ENCODE measurements at places on chromosomes 2 and 18.
A peak's percentile ranks its signal among the peaks of the same experiment; 100 is the strongest.

DNA sequence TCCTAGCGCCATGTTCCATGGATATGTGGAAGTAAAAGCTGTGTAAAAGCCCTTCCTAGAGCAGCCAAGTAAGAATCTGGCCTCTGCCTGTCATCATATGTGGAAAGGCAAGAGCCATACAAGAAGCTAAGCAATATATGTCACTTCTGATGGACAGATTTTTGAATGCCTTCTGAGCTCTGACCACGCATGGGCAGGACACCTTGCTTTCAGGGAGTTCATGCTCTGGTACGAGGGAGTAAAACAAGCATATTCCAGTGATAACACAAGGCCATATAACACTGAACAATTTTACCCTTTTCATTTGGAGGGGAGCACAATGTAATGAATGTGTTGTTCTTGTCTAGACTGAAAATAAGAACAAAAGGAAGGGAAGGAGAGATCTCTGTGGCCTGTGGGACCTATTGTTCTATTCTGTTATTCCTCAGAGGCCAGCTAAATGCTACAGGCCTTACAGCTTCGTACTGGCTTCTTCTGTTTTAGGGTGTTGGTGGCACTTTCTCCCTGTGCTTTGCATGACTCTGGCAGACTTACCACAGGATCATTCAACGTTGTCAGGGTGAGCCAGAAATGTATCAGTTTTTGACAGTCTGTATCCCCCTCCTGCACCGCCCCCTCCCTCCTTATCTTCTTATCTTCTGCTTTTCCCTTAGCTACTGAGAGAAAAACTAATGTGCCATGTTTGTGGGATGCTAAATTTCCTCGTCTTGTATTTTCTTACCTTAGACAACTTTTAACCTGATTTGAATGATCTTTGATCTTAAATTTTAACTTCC, 99.5 kb downstream of the MAP4K4 start:
- H3K4me3 ChIP-seq, result no peak overlapping the region
- no peaks in the 10 kb centered on the region for H3K36me3 ChIP-seq
- peaks cover 31% of the 10 kb centered on the region for H3K4me1 ChIP-seq
- no peak for DNase-seq

- no peaks in the 10 kb centered on the region for H3K36me3 ChIP-seq
- H3K4me3 ChIP-seq, result no peak overlapping the region
- no peaks in the 10 kb centered on the region for H3K27me3 ChIP-seq
- H3K4me1 ChIP-seq, result no peaks in the 10 kb centered on the region
- H3K27ac ChIP-seq, result no peak overlapping the region
These were observed 239.1 kb upstream of the BOD1L2 start for GRCh38 chr18:56907771-56908170.

DNA sequence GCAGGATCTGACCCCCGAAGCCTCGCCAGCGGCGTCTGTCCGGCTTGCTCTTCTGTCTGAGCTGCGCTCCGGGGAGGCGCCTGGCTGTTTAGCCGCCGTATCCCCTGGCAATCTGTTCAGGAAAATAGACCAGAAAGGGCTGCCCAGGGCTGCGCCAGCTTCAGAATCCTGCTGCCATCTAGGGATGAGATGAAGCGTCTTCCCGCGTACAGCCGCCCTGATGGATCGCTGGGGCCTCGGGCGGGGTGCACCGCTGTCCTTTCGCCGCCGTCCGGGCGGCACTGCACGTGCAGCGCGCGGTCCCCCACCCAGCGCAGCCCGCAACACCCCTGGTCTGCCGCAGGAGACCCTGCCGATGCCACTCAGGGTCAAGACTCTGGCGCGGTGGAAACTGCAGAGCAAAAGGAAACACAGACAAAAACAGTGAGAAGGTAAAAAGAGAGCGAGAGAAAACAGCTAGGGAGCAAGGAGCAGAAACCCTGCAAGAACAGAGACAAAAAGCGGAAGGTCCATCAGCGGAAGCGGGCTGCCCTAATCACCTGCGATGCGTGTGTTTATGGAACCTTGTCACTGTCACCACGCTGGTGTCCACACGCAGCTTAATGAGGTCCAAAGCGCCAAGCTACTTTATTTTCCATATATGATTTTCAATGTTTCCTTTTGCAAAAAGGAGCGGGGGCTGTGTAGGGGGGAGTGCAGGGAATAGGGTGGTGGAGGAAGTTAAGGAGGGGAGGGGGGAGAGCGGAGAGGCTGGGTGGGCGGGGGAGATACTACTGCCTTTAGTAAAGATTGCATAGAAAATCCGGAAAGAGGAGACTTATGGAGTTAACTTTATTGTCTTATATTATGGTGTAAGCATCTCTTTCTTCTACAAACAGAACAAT, 2113.3 kb upstream of the PIK3C3 start:
- no peaks in the 10 kb centered on the region for H3K36me3 ChIP-seq
- no peak for DNase-seq
- peak overlapping the region; percentile 48 for H3K4me3 ChIP-seq
- H3K27me3 ChIP-seq, result no peaks in the 10 kb centered on the region
- H3K27ac ChIP-seq, result no peak overlapping the region

DNA sequence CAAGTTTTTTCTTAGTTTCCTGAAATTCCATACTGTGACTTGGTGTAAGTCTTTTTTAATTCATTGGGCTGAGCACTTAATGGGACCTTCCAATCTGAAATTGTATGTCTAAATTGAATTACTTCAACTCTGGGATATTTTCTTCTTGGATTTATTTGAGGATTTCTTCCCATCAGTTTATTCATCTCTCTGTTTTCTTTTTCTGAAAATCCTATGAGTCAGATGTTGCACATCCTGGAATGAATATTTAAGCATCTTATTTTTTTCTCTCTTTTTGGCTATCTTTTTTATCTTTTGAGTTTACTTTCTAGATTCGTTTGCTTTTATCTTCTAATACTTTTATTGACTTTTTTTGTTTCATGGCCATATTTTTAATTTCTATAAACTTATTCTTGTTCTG, 55.4 kb upstream of the ACYP2 start:
- H3K27ac ChIP-seq, result no peak overlapping the region
- no peak for DNase-seq
- H3K4me1 ChIP-seq, result peaks cover 11% of the 10 kb centered on the region
- H3K4me3 ChIP-seq, result no peak overlapping the region
- no peaks in the 10 kb centered on the region for H3K27me3 ChIP-seq

GRCh38 chr2:239601880-239602279, 201.1 kb upstream of the HDAC4 start:
- no peak overlapping the region for H3K27ac ChIP-seq
- no peaks in the 10 kb centered on the region for H3K27me3 ChIP-seq
- H3K36me3 ChIP-seq, result no peaks in the 10 kb centered on the region
- no peaks in the 10 kb centered on the region for H3K4me1 ChIP-seq
- DNase-seq, result no peak
- no peak overlapping the region for H3K4me3 ChIP-seq

DNA sequence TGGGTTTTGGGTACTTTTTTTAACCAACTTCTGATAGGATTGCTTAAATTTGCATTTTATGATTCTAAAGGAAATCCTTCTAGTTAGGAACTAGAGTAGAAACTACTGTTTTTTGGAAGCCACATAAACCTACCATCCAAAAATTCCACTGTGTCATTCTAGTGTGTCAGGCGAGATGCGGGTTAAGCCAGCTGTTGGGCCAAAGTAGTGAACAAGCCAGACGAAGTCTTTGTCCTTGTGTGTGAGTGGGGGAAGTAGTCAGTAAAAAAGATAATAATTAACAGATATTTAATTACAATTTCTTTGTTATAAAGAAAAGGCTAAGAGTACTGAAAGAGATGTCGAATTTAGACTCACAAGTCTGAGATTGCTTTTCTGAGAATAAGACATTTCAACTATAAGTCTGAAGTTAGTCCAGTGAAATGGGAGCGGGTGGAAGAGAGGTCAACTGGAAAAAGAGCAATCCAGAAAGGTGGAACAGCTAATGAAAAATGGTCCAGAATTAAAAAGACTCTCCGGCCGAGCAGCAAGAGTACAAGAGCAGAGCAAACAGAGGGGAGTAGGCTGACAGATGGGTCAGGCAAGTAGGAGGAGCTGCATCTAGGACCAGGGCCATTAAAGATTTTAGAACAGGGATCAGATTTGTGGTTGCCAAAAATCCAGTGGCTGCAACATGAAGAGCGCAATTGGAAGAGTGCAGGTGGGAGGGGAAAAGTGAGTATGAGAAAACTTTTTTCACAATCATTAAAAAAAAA, 1.5 kb downstream of the EPB41L5 start:
- peak overlapping the region; percentile 88 for H3K4me3 ChIP-seq
- H3K27ac ChIP-seq, result no peak overlapping the region
- H3K36me3 ChIP-seq, result no peaks in the 10 kb centered on the region

DNA sequence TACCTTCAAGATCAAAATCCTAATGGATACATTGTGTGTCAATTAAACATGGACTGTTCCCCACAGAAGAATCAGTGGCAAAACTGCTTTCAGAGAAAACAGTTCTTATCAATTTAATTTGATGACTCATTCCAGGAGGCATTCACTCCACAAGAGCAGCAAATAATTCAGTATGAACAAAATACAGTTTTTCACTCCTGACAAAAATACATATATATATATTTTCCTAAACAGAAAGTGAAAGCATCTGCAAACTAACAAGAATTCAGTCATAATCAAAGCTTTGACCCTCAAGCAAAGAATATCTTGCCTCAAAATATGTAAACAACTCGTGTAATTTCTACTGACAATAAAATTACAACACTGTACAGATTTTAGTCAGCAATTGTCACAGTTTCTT, 685.1 kb upstream of the SLC8A1 start:
- no peak overlapping the region for H3K27ac ChIP-seq
- H3K27me3 ChIP-seq, result no peaks in the 10 kb centered on the region
- no peak overlapping the region for H3K4me3 ChIP-seq
- no peak for DNase-seq
- no peaks in the 10 kb centered on the region for H3K36me3 ChIP-seq

DNA sequence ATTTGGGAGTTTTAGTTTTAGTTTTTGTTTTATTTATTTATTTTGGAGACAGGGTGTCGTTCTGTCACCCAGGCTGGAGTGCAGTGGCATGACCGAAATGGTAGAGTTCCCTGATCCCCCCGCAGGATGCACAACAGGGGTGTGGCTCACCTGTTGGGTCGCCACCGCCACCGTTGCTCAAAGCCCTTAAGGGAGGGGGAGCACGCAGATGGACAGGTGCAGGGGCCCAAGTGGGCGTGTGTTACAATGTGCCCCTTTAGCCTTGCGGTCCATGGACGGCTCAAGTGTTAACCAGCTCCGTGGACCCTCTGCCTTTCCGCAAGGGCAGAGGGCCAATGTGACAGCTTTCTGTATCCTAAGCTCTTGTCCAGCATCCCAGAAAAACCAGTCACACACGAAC, 61.4 kb upstream of the REL start:
- H3K4me3 ChIP-seq, result no peak overlapping the region
- no peaks in the 10 kb centered on the region for H3K4me1 ChIP-seq
- DNase-seq, result no peak
- no peak overlapping the region for H3K27ac ChIP-seq
- no peaks in the 10 kb centered on the region for H3K27me3 ChIP-seq

GRCh38 chr2:16511041-16511440, 154.6 kb downstream of the CYRIA start:
- no peak for DNase-seq
- no peak overlapping the region for H3K27ac ChIP-seq
- peaks cover 30% of the 10 kb centered on the region for H3K27me3 ChIP-seq
- peaks cover 12% of the 10 kb centered on the region for H3K4me1 ChIP-seq
- H3K4me3 ChIP-seq, result no peak overlapping the region

GRCh38 chr2:26710743-26711456, 18.4 kb downstream of the KCNK3 start:
- H3K36me3 ChIP-seq, result no peaks in the 10 kb centered on the region
- DNase-seq, result no peak
- no peaks in the 10 kb centered on the region for H3K27me3 ChIP-seq
- no peak overlapping the region for H3K4me3 ChIP-seq
- H3K4me1 ChIP-seq, result peaks cover 37% of the 10 kb centered on the region

DNA sequence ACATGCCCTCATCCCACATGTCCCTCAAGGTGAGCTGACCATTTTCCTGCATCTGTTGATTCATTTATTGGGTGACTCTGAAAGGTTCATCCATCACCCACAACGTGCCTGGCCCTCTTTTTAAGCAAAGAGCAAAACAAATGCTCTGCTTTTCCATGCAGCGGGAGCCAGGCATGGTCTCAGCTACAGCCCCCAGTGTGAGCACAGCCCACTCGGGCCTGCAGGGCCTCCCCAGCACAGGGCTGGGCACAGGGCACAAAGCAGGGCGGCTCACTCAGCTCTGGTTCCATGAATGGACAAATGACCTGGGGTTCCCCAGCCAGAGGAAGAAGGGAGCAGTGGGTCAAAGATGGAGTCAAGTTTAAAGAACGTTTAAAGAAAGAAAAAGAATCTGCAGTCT, 24.1 kb upstream of the OTOS start:
- H3K27ac ChIP-seq, result no peak overlapping the region
- no peak for DNase-seq
- peaks cover 68% of the 10 kb centered on the region for H3K27me3 ChIP-seq
- H3K36me3 ChIP-seq, result no peaks in the 10 kb centered on the region
- H3K4me1 ChIP-seq, result no peaks in the 10 kb centered on the region

GRCh38 chr18:68454511-68455228, 260.2 kb downstream of the TMX3 start:
- H3K27ac ChIP-seq, result no peak overlapping the region
- no peak overlapping the region for H3K4me3 ChIP-seq
- DNase-seq, result no peak
- H3K4me1 ChIP-seq, result no peaks in the 10 kb centered on the region
- H3K27me3 ChIP-seq, result no peaks in the 10 kb centered on the region

- no peak overlapping the region for H3K27ac ChIP-seq
- H3K4me3 ChIP-seq, result no peak overlapping the region
- no peaks in the 10 kb centered on the region for H3K27me3 ChIP-seq
- DNase-seq, result no peak
- peaks cover 4% of the 10 kb centered on the region for H3K4me1 ChIP-seq
- no peaks in the 10 kb centered on the region for H3K36me3 ChIP-seq
These were observed 255.9 kb downstream of the TXNL1 start for GRCh38 chr18:56382541-56382940.

DNA sequence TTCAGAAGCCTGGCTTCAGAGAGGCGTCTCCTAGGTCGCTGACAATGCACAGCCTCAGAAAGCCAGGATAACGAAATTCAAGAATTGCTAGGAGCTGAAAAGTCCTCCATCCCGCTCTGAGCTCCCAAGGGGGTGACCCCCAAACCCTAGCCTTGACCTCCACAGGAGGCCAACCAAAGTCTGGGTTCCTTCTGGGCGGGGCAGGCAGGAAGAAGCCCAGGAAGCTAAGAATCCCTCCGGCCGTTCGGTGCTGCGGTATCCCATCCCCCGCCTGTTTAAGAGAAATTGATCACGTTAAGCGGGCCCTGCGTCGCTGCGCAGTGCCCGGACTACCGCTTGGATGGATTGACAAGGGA, 2.5 kb upstream of the OSR1 start:
- DNase-seq, result no peak
- H3K36me3 ChIP-seq, result no peaks in the 10 kb centered on the region
- H3K27me3 ChIP-seq, result no peaks in the 10 kb centered on the region
- H3K27ac ChIP-seq, result peak overlapping the region; percentile 94

Measured in esophagus muscularis mucosa (tissue), 4 donors.